ENCODE measurements at places on chromosomes 13 and 19. TPM values are rescaled to one million over a fixed set of nuclear protein-coding genes. Genes with fewer than 3 reads are reported as not detected.

Gene CEACAM20
- total RNA-seq, result not detected

Gene EDDM13
- total RNA-seq, result 0.79 TPM

Gene CEBPA
- total RNA-seq, result 0.19 TPM

Gene LILRA5
- total RNA-seq, result not detected

Gene CASP14
- not detected for total RNA-seq

Gene C3
- 5.4 TPM for total RNA-seq

Gene SPTBN4
- total RNA-seq, result 0.05 TPM

Gene SLC5A5
- not detected for total RNA-seq

Gene JUND
- total RNA-seq, result 173 TPM

Gene CYP4F2
- not detected for total RNA-seq

Gene PEAK3
- 0.19 TPM for total RNA-seq

Gene FLT3
- not detected for total RNA-seq

Gene COL4A1
- 1,882 TPM for total RNA-seq

Gene CLEC11A
- 0.17 TPM for total RNA-seq

Gene CNMD
- total RNA-seq, result not detected

Gene DIAPH3
- 8.7 TPM for total RNA-seq

Data from dermis blood vessel endothelial cell (primary cell).